Urinary bladder (tissue), 4 donors: ENCODE measurements at places on chromosomes 16 and 17. TPM values are rescaled to one million over a fixed set of nuclear protein-coding genes. Genes with fewer than 3 reads are reported as not detected.

Gene C1QL1
- 12.6 TPM for total RNA-seq

- no peak for DNase-seq
Measured at GRCh38 chr17:20988896-20989295, 53.9 kb downstream of the USP22 start.

- DNase-seq = no peak
Measured at GRCh38 chr17:8482546-8482945, 46.9 kb downstream of the NDEL1 start.

GRCh38 chr16:58393138-58393504, 850 bp downstream of the GINS3 start:
- DNase-seq = no peak

Gene ASB16
- 0.69 TPM for total RNA-seq

DNA sequence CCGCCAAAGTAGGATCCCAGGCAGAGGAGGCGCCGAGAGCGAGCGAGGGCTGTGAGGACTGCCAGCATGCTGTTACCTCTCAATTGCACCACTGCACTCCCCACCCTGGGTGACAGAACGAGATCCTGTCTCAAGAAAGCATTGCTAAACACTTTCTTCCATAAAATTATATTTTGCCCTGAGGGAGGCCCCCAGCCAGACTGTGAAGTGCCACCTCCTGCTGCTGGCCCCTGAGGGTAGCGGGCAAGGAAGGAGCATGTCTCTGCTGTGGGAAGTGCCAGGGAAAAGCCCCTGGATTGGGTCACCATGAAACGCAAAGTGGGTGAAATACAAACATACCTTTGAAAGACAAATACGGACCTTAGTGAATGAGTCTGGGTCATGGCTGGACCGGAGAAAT, 78.0 kb upstream of the AMZ2 start:
- DNase-seq = no peak

- DNase-seq = no peak
Measured at GRCh38 chr16:79347277-79347676, 253.3 kb downstream of the MAF start.

DNA sequence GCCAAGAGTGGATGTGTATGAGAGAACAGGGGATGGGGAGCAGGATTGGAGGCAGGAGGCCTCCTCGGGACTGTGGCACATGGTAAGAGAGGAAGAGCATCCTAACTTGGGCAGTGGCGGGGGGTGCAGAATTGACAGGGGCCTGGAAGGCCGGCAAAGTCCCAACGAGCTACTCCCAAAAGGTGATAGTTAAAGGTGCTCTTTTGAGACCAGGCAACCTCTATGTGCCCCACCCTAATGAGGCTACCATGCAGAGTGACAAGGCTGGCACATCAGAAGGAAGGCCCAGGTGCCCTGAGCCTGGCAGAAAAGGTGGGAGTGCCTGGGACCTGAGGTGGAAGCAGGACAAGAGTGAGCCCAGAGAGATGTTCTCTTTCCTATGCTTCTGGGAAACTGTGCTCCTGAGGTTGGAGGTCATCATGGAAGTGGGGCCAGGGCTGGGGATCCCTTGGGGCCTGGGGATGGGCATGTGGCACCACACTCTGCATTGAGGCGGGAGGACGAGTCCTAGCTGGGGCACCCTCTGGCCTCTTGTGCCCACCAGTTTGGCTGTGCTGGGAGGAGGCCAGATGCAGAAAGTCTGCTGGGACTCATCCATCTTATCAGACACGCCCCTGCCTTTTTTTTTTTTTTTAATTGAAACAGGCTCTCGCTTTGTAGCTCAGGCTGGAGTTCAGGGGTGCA, 5.9 kb downstream of the RAB11FIP4 start:
- no peak for DNase-seq

Gene CLUH
- total RNA-seq = 20.1 TPM

DNA sequence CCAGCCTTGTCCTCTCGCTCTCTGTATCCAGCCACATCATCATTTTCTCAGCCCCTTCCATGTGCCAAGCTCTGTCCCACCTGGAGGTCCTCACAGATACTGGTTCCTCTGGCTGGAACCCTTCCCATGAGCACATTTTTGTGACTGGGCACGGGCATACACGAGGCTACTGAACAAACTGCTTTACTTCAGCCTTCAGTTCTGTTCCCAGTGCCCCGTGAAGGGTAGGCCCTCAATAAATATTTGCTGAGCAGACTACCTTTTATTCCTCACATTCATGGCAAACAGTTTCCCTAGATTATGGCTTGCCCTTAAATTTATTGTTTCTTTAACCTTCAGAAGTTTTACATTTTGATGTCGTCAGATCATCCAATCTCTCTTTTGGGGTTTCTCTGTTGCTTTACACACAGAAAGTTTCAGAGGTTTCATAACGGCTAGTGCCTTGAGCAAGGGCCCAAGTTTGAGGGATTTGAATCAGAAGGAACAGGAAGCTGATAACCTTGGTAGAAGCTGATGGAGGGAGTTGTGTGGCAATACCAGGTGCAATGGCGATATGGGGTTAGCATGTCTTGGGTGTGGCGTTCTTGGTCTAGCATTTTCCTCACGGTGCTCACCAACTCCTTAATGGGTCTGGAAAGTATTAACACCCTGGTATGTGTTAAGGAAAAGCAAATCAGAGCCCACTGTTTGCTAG, 27.8 kb downstream of the TMEM92 start:
- no peak for DNase-seq

Gene WFDC1
- total RNA-seq = 44.6 TPM

GRCh38 chr17:48263731-48264035, 156.1 kb downstream of the SNX11 start:
- DNase-seq = no peak

DNA sequence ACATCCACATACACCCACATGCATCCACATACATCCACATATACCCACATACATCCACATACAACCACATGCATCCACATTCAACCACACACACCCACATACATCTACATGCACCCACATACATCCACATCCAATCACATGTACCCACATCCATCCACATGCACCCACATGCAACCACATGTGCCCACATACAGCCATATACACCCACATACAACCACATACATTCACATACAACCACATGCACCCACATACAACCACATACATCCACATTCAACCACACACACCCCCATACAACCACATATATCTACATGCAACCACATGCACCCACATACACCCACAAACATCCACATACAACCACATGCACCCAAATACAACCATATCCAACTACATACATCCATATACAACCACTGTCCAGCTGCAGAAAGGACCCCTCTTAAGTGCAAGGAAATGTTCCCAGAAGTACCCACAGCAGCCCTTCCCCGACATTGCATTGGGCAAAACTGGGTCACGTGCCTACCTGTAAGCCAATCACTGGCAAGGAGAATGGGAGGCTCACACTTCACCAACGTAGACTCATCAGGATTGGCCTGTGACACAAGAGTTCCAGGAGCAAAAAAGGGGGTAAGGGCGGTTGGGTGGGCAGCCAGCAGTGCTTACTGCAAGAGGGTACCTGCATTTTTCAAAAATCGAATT, 18.1 kb downstream of the CALB2 start:
- DNase-seq = no peak

GRCh38 chr17:50346313-50347116, 589 bp downstream of the XYLT2 start:
- DNase-seq = no peak

DNA sequence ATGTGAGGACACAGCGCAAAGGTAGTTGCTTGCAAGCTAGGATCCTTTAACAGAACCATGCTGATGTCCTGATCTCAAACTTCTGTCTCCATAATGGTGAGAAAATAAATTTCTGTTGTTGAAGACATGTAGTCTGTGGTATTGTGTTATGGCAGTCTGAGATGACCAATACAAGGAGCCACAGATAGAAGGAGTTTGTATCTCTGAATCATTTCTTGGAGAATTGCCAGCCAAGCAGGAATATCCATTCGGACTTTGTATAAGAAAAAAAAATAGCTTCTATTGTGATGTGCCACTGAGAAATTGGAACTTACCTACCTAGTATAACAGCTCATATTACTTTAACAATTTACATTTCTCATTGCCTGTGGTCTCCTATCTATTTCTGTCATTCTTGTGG, 447.6 kb upstream of the CA10 start:
- DNase-seq = no peak

DNA sequence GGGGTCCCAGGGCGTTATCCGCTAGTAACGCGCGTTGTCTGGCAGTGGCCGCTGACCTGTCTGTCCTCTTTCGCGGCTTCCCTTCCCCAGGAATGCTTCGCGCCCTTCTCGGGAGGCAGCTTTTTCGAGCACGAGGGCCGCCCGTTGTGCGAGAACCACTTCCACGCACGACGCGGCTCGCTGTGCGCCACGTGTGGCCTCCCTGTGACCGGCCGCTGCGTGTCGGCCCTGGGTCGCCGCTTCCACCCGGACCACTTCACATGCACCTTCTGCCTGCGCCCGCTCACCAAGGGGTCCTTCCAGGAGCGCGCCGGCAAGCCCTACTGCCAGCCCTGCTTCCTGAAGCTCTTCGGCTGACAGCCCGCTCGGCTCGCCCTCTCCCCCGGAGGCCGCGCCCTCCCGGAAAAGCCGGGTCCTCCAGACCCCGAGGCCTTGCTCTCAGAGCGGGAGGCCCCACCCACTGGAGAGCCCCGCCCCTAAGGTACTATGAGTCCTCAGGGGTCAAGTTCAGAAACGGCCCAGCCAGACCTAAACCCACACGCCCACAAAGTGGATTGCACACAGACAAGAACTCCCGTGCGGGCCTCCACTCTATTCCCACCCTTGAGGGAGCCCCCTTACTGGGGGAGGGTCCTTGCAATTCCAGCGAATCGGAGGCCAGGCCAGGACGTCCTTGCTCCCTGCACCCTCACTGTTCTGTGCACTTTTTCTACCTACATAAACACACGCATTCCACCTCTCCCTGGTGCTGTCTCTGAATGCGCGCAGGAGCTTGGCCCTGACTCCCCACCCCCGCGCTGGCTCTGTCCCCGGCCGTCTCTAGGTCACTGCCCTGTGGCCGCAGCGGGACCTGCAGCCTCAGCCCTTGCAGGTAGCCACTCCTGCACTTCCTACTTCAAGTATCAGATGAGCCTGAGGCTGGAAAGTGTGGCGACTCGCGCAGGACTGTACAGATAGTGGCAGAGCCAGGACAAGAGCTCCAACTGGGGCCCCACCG, 5.4 kb upstream of the SLC5A2 start:
- DNase-seq = no peak

Gene CCL7
- total RNA-seq = not detected

Gene SLC6A2
- total RNA-seq = 10.5 TPM

DNA sequence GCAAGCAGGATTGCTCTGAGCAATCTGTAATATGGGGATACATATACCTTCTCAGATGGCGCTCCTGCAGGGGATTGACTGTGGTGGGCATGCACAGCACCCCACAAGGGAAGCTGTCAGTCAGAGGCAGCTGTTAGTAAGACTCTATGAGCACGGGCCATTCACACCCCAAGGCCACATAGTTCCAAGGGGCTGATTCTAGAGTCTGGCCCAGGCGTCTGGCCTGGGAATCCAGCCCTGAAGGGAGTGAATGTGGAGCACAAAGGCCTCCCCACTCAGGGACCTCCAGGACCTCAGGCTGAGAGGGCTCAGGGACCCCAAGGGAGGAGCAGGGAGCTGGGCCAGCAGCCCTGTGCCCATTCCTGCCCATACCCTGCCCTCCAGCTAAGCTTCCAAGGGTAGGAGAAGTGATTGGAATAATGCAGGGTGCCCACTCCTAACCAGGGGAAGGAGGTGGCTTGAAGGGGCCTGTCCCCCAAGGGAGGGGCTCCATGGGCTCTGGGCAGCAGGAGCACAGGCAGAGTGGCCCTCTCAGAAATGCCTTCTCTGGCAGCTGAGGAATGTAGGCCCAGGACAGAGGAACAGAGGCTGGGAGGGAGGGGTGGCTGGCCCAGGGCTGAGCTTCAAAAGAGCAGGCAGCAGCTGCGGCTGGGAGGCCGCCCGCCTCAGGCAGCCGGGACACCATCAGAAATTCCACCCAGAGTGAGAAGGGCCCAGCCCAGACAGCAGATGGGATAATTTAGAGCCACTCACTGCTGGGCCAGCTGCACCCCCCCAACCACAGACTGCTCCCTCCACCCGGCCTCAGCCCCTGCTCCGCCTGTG, 48.9 kb upstream of the MRPS23 start:
- DNase-seq = no peak

Gene MEFV
- total RNA-seq = 0.58 TPM

Gene TBC1D3C
- 1.0 TPM for total RNA-seq

Gene ZNF830
- 14.8 TPM for total RNA-seq

Gene MYH8
- total RNA-seq = 69.6 TPM

DNA sequence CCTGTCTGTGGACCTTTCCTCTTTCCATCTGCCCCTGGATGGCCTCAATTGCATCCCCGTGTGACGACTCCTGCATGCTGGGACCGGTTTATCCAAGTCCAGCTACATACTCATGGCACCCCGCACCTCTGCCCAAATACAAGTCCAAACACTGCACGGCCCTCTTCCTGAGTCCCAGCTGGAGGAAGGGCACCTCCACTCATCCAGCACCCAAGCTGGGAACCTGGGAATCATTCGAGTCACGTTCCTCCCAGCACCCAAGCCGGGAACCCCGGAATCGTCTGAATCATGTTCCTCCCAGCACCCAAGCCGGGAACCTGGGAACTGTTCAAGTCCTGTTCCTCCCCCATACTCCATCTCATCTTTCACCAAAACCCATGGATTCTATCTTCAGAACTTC, 10.2 kb downstream of the TRARG1 start:
- no peak for DNase-seq

Gene MRPL27
- 38.6 TPM for total RNA-seq

GRCh38 chr16:84022644-84023043, 20.0 kb downstream of the SLC38A8 start:
- DNase-seq = no peak

Gene TMEM114
- total RNA-seq = not detected

DNA sequence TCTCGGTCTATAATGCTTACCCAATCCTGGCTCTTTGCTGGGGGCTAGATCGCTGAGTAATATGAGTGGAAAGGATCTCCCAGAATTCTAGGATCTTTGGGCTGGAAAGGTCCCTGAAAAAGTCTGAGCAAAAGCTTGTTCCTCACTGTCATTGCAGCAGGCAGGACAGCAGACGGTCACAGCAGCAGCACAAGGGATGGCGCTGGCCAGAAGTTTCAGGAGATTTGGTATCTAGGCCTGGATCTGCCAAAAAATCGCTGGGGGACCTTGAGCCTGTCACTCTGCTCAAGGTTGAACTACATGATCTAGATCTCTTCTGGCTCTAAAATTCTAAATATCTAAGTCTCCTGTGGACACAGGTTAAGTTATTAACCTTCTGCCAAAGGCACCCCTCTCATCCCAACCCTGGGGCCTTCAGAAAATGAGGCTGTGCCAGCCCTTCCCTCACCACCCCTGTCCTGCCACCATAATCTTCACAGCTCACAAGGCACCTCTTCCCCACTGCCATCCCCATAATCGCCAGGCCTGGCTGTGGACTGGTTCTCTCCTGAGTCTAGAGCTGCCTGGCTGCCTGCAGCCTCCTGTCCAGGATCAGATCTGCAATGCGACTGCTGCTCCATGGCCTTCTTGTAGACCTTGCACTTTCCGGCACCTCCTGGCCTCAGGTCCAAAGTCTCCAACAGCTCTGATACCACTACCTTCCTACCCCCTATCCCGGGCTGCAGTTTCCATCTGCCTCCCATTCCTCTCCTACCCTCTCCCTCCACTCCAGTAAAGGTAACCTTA, 10.2 kb downstream of the MYO18A start:
- DNase-seq = no peak

GRCh38 chr17:78137392-78138203, 7.0 kb downstream of the TMC8 start:
- DNase-seq = no peak

- DNase-seq = no peak
Measured at GRCh38 chr17:35586569-35587073, 501 bp upstream of the AP2B1 start.

Gene SEPTIN12
- total RNA-seq = not detected

GRCh38 chr16:52621651-52622050, 74.7 kb upstream of the TOX3 start:
- DNase-seq = no peak

- no peak for DNase-seq
Measured at GRCh38 chr16:19808061-19808641, 76.5 kb downstream of the GPRC5B start.
